ENCODE measurements at places on chromosomes 7 and 10.

DNA sequence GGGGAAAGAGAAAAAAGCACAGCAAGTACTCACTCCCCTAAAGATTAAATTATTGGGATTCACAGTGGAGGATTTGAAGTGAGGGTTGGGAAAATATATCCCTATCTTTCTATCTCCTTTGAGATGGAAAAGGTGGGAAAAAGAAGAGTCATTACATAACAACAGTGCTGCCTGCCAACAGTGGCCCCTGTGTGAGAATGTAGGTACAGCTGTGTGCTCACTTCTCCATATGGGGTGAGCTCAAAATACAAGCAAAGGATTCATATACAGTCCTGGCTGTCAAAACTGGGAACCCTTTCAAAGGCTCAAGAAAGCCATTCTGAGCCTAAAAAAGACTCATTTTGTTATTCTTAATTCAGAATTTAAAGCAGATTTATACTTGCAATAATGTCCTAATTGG lies 458.5 kb downstream of the GPAM start:
- DNase-seq = no peak

- peak; percentile 82 for DNase-seq
Observed at GRCh38 chr7:124672011-124672410, 93.6 kb downstream of the GPR37 start.

DNA sequence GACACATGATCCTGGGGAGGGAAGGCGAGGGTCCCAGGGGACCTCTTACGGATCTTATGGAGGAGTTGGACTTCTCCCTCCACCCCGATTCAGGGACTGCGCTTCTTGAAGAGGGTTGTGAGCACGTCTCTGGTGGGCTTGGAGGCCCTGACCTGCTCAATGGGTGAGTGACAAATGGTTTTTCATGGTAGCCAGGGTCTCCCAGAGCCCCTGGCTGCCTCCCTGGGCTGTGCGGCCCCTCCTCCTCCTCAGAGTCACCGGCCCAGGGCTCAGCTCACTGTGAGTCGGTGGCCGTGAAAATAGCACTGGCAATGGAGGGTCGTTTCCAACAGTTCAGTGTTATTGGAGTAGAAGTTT lies 26.6 kb downstream of the INPP5A start:
- no peak for DNase-seq

DNA sequence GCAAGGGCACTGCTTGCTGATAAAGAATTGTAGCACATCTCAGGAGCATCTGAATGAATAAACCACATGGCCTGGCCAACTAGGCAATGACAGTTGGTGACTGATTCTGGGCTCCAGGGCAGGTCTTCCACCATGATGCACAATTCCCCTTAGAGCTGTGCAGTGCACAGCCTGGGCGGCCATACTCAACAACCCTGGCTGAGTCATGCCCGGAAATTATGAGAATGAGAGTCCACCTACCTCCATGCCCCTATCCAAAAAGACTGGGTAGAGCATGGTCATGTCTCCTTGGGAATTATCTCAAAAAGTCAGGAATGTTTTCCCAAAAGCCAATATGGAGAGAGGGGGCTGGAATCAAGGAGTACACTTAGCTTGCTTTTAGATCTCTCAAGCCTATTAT lies 425.6 kb downstream of the PLXNA4 start:
- no peak for DNase-seq

GRCh38 chr10:49600781-49601400 lies 9.2 kb upstream of the SLC18A3 start:
- DNase-seq = no peak

DNA sequence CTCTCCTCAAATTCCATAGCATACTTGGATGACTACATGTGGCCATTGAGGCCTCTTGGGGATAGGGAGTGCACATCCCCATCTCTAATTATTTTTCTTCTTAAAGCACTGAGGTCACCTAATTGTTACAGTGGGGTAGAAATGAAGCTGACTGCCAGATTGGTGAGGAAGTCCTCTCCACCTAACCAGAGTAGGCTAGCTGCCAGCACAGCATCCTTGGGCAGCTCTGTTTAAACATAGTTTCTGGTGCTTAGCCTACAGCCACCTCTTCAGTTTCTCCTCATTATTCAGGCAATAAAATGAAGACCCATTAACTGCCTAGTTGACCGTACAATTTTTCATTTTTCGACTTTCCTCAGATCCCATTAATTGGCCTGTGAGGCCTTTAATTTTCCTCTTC lies 104.6 kb downstream of the MLLT10 start:
- no peak for DNase-seq

- no peak for DNase-seq
Observed at GRCh38 chr10:100014071-100014762, 4.5 kb upstream of the DNMBP start.

- no peak for DNase-seq
Observed at GRCh38 chr7:87518735-87519134, 43.3 kb upstream of the ABCB4 start.

- no peak for DNase-seq
Observed at GRCh38 chr10:84541289-84541637, 212.9 kb downstream of the CCSER2 start.

GRCh38 chr7:29086545-29086944 lies 59.8 kb downstream of the CPVL start:
- no peak for DNase-seq

DNA sequence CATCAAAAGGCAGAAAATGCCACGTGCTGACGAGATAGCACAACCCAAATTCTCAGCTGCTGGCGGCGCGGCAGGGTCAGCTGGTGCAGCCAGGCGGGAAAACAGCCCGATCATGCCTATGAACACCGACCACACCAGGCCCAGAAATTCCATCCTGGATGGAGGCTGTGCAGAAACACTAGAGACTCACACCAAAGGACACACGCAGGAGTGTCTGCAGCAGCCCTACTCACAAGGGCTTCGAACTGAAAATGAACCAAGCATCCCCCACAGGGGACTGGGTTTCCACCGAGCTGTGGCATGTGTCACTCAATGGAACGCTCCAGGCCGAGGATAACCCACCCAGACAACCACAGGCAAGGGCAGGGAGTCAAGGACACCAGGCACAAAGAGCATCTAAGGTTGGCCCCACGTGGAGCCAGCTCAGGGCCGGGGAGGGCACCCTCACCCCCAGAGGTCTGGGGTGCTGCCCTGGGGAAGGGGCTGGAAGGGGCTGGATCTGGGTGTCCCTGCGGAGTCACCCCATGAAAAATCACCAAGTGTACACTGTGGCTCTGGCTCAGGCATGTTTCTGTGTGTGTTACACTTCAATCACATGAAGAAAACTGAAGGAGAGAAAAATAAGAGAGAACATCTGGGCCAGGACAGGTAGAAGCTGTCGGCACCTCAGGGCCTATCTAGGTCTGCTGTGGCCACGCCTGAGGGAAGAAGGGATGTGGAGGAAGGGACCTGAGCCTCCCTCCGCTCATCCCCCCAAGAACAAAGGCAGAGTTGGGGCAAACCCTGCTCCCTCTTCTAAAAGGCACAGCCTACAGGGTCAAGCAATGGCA lies 33.0 kb downstream of the RASGEF1A start:
- no peak for DNase-seq

- DNase-seq = no peak
Observed at GRCh38 chr10:123502983-123503382, 163.2 kb upstream of the GPR26 start.
